Umbilical cord (tissue), 2 donors: ENCODE measurements at places on chromosomes 2 and 18. TPM values are rescaled to one million over a fixed set of nuclear protein-coding genes. Genes with fewer than 3 reads are reported as not detected.

The RNU2-63P gene
- total RNA-seq = not detected

The UGP2 gene
- total RNA-seq = 511 TPM

The SCLY gene
- 14.0 TPM for total RNA-seq

The TUBA3D gene
- total RNA-seq = 5.3 TPM

The WDR43 gene
- total RNA-seq = 52.0 TPM

The SPATA3 gene
- total RNA-seq = not detected

The DSG1 gene
- total RNA-seq = 26.5 TPM

The TCF23 gene
- total RNA-seq = 1.7 TPM

The RBKS gene
- 17.6 TPM for total RNA-seq

The MDH1B gene
- 6.3 TPM for total RNA-seq

The HOXD4 gene
- total RNA-seq = 2.4 TPM

The TRIB2 gene
- total RNA-seq = 18.1 TPM

The TSGA10 gene
- 6.0 TPM for total RNA-seq

The RRM2 gene
- total RNA-seq = 4.3 TPM

The CSRNP3 gene
- total RNA-seq = 10.4 TPM

The BCL11A gene
- total RNA-seq = 10.1 TPM

The IL18R1 gene
- 6.7 TPM for total RNA-seq

The TIMM21 gene
- total RNA-seq = 21.7 TPM

The TEKT4 gene
- total RNA-seq = 1.9 TPM

The UGT1A5 gene
- not detected for total RNA-seq
